ENCODE measurements at places on chromosomes 16 and 17.

DNA sequence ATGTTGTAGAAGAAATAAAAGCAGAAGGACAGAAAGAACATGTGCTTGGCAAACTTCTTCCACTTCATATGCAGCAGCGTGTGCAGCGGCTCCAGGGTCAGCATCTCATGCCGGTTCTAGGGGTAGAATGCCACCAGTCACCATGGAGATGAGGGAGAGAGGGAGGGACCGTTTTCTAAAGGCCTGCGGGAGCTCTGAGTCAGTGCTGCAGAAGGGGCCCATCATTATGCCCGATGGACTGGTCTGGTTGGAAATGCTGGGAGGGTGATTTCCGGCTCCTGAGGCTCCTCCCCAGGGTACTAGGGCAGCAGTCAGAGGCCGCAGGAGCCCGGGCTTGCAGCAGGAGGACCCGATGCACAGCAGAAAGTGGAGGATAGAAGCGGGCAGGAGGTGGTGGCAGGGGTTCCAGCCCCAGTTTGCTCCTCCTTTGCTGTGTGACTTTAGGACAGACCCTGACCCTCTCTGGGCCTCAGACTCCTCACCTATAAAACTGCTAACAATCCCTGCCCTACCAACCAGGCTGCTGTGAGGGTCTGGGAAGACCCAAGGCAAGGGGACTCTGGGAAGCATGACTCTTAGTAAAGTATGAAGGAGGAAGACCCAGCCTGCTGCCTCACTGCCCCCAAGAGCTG is 28.6 kb downstream of the TRPV3 start:
- DNase-seq, result peak; percentile 20

- no peak for DNase-seq
Observed at GRCh38 chr16:81634380-81635062, 144.6 kb upstream of the PLCG2 start.

GRCh38 chr17:66038125-66038524 is 153.8 kb downstream of the CEP112 start:
- DNase-seq, result no peak

- no peak for DNase-seq
Observed at GRCh38 chr17:18896146-18896545, 38.2 kb downstream of the PRPSAP2 start.

- DNase-seq, result no peak
Observed at GRCh38 chr16:68226116-68226515, 9.8 kb downstream of the ESRP2 start.

DNA sequence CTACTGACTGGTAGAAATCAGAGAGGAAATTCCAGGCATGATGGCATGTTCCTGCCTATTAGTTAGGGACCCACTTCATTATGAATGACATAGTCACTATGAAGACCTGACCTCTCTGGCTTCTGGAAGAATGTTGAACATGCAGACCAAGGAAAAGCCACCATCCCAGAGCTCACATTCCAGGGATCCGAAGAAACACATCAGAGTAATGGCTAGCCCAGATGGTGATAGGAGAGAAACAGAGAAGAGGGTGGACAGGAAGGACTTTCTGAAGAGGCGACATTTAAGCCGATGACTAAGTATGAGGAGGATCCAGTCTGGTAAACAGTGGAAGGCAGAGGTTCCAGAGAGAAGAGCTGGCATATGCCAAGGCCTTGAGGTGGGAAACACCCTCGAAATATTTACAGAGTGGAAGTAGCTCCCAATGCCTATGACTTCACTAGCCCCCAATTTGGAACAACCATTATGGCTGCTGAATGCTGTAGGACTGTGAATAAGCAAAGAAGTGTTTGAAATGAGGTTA is 216.2 kb downstream of the RBFOX1 start:
- DNase-seq, result no peak

DNA sequence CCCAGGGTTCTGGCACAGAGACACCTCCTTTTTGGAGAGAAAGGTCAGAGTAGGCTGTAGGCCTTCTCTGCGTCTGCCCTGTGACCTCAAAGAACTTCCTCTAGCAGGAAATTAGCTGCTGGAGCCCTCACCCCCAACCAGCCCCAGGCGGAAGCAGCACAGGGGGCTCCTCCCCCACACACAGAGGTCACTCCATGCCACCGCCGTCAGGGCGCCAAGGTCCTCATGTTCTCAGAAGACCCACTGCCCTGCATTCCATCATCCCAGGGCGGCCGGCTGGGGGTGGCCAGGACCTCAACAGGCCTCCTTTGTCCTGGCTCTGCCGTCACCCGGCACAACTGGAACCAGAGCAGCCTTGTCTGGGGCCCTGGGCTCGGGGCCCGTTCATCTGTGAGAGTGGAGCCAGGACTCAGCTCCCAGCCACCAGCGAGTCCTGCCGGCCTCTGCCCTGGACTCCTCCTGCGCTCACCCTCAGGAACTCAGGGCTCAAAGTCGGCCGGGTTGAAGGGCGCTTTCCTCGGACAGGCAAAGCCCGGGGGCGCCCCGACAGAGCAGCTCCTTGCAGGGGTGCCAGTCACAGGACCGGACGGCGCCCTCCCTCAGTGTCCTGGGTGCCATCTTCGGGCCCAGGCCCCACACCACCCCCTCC is 1.2 kb downstream of the TMC6 start:
- DNase-seq, result no peak

- no peak for DNase-seq
Observed at GRCh38 chr17:32720671-32721070, 156.3 kb downstream of the MYO1D start.

DNA sequence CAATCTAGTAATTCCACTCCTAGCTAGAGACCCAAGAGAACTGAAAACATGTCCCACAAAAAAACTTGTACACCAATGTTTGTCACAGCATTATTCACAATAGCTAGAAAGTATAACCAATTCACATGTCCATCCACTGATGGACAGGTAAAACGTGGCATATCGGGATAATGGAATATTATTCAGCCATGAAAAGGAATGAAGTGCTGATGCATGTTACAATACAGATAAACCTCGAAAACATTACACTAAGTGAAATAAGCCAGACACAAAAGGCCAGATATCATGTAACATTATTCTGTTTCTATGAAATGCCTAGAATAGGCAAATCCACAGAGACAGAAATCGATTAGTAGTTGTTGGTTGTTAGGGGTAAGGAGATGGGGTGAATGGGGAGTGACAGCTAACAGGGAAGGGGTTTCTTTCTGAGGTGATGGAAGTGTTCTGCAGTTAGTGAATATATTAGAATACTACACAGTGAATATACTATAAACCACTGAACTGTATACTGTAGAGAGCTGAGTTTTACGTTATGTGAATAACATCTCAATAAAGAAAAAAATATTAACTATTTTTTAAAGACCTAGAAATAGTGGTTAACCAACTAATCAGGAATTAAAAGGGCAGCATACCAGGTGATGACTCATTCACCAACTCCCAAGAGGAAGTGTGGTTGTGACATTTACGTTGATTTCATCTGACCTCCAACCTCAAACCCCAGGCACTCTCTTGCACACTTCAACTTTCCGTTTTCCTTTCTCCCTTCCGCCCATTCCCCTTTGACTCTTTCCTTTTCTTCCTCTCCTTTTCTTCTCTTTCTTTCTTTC is 48.6 kb downstream of the GAS7 start:
- peak; percentile 83 for DNase-seq

- DNase-seq, result peak; percentile 45
Observed at GRCh38 chr16:30875871-30876801, 17.7 kb downstream of the BCL7C start.

DNA sequence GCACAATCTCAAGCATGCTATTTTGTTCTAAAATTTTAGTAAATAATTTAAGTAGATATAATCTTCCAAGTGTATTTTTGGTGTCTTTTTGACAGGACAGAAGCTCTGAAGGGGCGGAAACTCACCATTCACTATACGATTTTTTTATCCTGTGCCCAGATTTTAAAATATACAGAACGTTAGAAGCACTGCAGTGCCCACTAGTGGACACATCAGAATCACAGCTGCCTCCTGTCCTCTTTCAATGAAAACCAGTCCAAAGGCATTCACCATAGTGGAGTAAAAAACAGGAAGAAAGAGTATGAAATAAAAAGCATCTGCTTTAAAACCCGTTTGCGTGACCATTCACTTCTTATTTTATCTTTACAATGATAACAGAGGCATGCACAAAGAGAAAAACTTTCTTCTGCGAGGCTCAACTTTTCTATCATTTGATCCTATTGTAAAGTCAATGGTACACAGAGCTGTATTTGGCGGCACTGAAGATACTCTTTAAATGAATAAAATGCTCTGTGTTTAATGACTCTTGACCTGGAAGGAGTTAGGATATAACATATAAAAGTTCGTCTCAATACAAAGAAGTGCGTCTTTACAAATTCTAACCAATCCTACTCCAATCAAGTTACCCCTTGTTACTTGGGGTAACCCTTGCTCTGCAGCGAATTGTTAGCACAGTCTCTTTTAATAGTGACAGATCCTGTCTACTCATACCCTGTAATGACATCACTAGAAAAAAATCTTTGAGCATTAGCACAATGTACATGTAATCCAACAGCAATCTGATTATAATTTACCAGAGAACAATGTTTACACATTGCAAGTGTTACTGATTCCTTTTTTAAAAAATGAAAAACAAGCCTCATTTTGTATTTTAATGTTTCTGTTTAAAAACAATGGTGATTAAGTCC is 339.8 kb upstream of the PSMD7 start:
- DNase-seq, result peak; percentile 66

DNA sequence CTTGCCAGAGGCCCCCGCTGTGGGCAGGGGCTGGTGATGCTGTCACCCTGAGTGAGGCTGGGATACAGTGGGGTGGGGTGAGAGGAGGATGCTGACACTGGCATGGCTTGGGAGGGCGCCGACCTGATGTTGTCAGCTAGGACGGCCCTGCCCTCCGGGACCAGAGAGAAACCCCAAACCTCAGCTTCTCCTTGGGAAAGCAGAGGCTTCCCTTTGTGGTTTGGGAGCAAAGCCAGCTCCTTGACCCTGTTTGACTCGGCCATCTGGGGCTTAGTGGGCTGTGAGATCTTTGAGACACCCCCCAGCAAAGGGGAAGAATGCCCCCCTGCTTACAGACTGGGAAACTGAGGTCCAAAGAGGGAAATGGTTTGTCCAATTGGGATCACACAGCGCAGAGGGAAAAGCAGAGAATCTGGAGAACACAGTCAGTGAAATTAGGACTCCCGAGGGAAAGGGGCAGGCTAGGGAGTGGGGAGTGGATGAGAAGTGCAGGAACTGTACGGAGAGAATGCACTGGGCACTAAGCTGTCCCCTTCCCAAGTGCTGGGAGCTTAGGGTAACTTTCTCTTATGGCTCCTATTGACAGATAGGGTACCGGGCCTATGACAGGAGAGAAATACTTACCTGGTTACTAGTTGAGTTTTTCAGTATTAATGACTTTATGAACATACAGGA is 40.7 kb upstream of the DLX4 start:
- peak; percentile 30 for DNase-seq

DNA sequence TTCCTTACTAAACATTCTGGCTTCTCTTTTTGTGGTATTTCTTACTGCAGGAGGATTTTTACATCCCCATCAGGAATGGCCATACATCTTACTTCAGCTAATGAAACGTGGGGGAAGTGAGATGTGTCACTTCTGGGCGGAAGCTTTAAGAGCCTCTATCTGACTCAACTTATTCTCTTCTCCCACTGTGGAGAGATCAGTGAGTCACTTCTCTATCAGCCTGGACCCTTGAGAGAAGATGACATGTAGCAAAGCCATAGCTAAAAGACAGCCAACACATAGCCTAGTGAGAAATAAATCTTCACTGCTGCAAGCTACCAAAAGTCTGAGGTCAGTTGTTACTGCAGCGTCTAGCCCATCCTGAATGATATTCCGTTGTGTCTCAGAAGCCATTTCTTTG is 1066.7 kb upstream of the RBFOX1 start:
- no peak for DNase-seq

DNA sequence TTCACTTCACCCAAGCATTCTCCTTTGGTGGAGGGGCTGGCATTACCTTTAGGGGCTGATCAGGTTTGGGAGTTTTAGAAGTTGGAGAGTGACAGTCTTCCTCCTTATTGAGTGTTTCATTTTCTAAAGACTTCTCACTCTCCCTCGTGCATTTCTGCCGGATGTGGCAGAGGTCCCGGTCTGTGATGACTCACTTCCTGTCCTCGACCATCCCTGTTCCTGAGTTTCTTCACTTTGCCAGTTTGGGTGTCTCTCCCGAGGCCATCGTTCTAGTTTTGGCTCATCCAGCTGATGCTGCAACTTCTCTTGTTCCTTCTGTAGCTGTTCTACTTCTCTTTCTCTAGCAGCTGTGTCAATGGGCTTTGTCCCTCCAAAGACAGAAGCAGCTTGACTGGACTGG is 104.3 kb downstream of the PHKB start:
- peak; percentile 82 for DNase-seq

- no peak for DNase-seq
Observed at GRCh38 chr16:81927561-81928185, 83.6 kb downstream of the SDR42E1 start.

DNA sequence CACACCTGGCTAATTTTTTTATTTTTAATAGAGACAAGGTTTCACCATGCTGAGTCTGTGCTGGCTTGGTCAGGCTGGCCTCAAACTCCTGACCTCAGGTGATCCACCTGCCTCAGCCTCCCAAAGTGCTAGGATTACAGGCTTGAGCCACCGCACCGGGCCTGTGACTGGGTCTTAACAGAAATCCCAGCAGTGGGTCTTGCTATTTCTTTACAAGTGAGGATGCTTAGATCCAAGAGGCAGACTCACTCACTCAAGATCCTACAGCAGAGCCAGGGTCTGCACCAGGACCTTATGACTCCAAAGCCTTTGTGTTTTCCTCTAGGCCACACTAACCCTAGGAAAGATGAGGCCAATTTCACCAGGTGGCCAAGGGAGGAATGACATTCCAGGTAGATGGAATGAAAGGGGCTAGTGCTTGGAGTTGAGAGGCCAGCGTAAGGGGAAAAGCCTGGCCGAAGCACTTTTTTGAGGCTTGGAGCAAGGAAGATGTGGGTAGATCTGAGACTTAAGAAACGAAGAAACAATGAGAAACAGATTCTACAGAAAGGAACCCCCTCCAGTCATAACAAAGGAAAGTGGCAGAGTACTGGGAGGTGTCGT is 5.7 kb upstream of the STAT5A start:
- DNase-seq, result no peak

DNA sequence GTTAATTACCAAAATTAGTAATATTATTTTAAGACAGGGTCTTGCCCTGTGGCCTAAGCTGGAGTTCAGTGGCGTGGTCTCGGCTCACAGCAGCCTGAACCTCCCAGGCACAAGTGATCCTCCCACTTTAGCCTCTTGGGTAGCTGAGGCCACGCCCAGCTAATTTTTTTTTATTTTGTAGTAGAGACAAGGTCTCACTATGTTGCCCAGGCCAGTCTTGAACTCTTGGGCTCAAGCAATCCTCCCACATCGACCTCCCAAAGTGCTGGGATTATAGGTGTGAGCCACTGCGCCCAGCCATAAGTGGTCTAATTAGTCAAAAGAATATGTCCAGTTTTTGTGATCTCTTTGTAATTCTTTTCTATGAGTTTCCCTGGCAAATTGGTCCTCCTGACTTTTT is 12.0 kb upstream of the CFDP1 start:
- DNase-seq, result no peak

- DNase-seq, result peak; percentile 89
Observed at GRCh38 chr16:85037050-85037410, 9.4 kb downstream of the KIAA0513 start.

- peak; percentile 69 for DNase-seq
Observed at GRCh38 chr17:7897773-7898172, 9.2 kb downstream of the CHD3 start.

All from ELR (cell line).